Caco-2 (cell line): ENCODE measurements at places on chromosomes 13 and 19. TPM values are rescaled to one million over a fixed set of nuclear protein-coding genes. Genes with fewer than 3 reads are reported as not detected.

The MADCAM1 gene
- 0.73 and 1.3 TPM in 2 replicates for total RNA-seq

The MBD3L2 gene
- not detected in 2 replicates for total RNA-seq

DNA sequence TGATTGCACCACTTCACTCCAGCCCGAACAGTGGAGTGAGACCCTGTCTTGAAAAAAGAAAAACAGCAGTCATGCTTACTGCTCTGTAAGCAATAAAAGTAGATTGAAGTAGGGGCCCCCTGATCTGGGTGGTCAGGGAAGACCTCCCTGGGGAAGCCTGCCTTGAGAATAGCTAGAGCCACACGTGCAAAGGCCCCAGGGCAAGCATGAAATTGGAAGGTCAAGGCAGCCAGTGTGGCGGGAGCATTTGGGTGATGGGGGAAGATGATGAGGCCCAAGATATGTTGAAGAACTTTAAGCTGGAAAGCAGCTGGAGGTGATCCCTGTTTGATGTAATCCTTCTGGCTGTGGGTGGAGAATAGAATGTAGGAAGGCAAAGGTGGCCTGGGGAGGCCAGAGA is 104.4 kb downstream of the SIPA1L3 start:
- no peaks in the 10 kb centered on the region for H3K27me3 ChIP-seq
- no peak overlapping the region for H3K4me3 ChIP-seq
- no peak overlapping the region for H3K27ac ChIP-seq
- no peaks in the 10 kb centered on the region for H3K4me1 ChIP-seq

DNA sequence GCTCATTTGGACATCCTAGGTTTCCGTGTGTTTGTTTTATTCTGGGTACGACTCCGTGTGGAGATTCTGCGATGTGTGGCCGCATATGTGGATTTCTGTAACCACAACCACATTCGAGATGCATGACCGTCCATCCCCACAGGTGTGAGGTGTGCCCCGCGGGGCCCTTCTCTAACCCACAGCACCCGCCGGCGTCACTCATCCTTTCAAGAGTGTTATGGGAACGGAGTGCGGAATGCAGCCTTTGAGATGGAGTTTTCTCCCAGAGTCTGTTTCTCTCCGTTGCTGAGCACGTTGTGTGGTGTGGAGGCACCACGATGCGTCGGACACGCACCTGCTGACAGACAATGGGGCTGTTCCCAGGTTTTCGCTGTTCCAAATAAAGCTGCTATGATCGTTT is 40.0 kb downstream of the C13orf46 start:
- H3K27me3 ChIP-seq, result no peaks in the 10 kb centered on the region
- H3K36me3 ChIP-seq, result no peaks in the 10 kb centered on the region
- no peak overlapping the region for H3K4me3 ChIP-seq
- no peak overlapping the region for H3K27ac ChIP-seq

The PPAN gene
- 61.0 and 62.8 TPM in 2 replicates for total RNA-seq

DNA sequence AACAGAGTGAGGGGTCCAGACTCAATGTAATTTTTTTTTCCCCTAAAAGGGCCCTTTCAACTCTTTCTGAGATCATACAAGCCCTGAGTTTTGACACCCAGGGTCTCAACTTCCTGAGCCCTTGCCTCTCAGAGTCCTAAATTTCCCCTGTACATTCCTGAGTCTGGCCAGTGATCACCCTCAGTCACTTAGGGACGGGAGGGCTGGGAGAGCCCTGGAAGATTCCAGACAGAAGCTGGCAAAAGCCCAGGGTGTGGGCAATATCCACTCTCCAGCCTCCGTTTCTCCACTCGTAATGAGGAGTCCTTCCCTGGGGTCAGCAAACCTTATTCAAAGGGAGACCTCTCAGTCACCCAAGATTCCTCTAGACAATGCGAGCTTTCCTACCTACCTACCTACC is 1.6 kb downstream of the PPP1R13L start:
- H3K36me3 ChIP-seq, result no peaks in the 10 kb centered on the region; the same call in 1 of the 2 replicates
- peaks cover 13% of the 10 kb centered on the region for H3K4me1 ChIP-seq
- no peaks in the 10 kb centered on the region for H3K27me3 ChIP-seq
- no peak for DNase-seq
- H3K27ac ChIP-seq, result peak overlapping the region; percentile 96
- peak overlapping the region; percentile 81 for H3K4me3 ChIP-seq

The APLP1 gene
- 4.6 and 6.5 TPM in 2 replicates for total RNA-seq

The ZNF256 gene
- total RNA-seq, result 1.5 and 1.9 TPM in 2 replicates

DNA sequence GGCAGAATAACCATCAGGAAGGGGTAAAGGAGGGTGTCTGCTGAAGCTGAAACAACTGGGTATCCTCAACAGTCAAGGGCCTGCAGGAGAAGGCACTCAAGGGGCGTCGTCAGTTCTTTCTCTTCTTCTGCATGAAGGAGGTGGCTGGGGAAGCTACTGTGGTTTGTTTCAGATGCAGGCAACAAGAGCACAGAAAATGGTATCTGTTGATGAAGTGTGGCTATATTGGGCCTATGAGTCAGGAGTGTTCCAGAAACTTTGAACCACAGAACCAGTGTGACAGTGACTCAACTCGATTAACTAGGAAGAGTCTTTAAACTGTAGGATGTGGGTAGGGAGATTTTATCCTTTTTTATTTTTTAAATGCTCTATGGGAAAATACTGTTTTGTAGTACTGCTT is 686.3 kb downstream of the FGF9 start:
- H3K27me3 ChIP-seq, result no peaks in the 10 kb centered on the region
- no peak overlapping the region for H3K27ac ChIP-seq
- DNase-seq, result no peak
- H3K4me3 ChIP-seq, result no peak overlapping the region

- H3K4me1 ChIP-seq, result peaks cover 6% of the 10 kb centered on the region; the same call in 1 of the 2 replicates
- no peaks in the 10 kb centered on the region for H3K27me3 ChIP-seq
- no peak for DNase-seq
Measured at GRCh38 chr19:47490847-47491246, 6.8 kb upstream of the KPTN start.

The ZNF584 gene
- total RNA-seq, result 4.9 and 5.7 TPM in 2 replicates

DNA sequence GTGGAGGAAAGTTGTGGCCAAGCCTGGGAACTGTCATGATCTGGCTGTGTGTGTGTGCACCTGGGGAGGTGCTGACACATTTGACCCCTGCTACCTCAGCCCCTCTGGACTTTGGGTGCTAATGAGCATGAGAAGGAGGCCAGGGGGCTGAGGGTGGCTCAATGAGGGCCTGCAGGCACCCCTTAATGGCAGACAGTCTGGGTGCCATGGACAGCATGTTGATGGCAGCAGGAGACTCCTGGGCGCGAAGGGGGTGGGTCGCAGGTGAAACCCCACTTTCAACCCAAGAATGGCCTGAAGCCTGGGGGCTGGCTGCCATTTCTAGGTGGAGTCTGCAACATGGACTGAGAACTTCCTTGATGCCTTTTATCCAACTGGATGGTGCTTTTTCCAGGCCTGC is 216.4 kb upstream of the TRPC4 start:
- no peak overlapping the region for H3K27ac ChIP-seq
- H3K4me3 ChIP-seq, result no peak overlapping the region
- H3K27me3 ChIP-seq, result no peaks in the 10 kb centered on the region
- no peaks in the 10 kb centered on the region for H3K4me1 ChIP-seq
- H3K36me3 ChIP-seq, result no peaks in the 10 kb centered on the region; the same call in 1 of the 2 replicates

- H3K27me3 ChIP-seq, result no peaks in the 10 kb centered on the region
- no peak for DNase-seq
- H3K4me3 ChIP-seq, result no peak overlapping the region
- no peaks in the 10 kb centered on the region for H3K36me3 ChIP-seq
- no peaks in the 10 kb centered on the region for H3K4me1 ChIP-seq
Measured at GRCh38 chr19:19956434-19957075, 55.8 kb downstream of the ZNF93 start.

DNA sequence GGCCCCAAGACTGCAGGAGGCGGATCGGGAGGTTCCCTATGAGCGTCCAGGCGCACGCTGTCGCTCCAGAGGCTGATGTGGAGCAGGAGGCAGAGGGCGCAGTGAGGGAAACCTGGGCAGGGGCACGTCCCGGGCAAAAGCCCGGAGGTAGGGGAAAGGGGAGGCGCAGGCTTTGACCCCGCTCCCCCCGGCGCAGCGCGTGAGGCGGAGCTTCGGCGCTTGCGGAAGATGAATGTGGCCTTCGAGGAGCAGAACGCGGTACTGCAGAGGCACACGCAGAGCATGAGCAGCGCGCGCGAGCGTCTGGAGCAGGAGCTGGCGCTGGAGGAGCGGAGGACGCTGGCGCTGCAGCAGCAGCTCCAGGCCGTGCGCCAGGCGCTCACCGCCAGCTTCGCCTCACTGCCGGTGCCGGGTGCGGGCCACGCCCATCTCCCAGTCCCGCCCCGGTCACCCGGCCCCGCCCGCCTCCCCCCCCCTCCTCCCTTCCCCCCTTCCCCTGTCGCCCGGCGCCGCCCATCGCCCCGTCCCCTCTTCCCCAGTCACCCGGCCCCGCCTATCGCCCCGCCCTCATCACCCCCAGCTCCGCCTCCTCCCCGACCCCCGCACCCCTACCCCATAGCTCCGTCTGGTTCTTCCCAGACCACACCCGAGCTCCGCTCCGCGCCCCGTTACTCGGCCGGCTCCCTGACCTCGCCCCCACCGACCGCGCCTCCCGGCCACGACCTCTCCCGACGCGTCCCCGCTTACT is 4.1 kb downstream of the HMG20B start:
- peak overlapping the region; percentile 40 for H3K4me3 ChIP-seq
- no peaks in the 10 kb centered on the region for H3K4me1 ChIP-seq
- H3K36me3 ChIP-seq, result no peaks in the 10 kb centered on the region
- H3K27me3 ChIP-seq, result no peaks in the 10 kb centered on the region
- DNase-seq, result peak; percentile 42

The CASP14 gene
- not detected in 2 replicates for total RNA-seq

GRCh38 chr13:37797631-37798030 is 71.9 kb downstream of the TRPC4 start:
- H3K4me3 ChIP-seq, result no peak overlapping the region
- no peaks in the 10 kb centered on the region for H3K4me1 ChIP-seq
- no peak for DNase-seq

The ZNF792 gene
- total RNA-seq, result 4.5 and 5.6 TPM in 2 replicates
